Activated CD4-positive, alpha-beta memory T cell treated with anti-CD3 and anti-CD28 coated beads, Interleukin-2, amount 10 ng/mL, durations not matched to agents 7 days and 5 days (primary cell): ENCODE measurements at places on chromosomes 5 and 9.

DNA sequence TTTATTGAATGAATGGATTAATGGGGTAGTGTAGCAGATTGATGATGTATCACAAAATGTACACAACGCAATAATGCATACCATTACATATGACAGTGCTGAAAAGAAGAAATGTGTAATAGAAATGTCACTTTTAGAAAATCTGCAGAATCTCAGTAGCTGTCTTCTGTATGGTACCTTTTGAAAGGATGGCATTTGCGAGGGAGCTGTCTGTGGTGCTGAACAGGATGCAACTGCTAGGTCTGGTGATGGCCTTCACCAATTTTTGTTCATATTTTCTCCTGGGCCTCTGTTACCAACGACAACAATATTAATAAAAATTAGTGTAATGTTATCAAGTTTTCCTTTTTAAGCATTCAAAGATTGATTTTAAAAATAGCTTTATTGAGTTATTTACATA lies 36.2 kb upstream of the OTULIN start:
- peak; percentile 66 for DNase-seq

DNA sequence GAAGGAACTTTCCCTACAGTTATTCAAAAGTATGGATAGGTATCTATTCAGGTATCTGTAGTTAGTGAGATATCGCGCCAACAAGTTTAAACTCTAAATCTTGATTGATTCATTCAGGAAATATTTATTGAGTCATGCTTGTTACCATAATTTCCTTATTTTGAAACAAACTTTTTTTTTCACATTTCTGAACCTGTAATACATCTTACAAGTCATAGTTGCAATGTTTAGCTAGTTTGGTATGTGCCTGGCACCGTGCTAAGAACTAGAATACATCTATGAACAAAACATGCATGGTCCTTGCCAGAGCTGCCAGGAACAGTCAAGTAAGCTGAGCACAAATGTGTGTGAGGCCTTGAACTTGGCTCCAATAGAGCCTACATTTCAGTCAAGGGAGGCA lies 226.4 kb downstream of the PCSK5 start:
- no peak for DNase-seq

GRCh38 chr9:120343416-120343815 lies 236.6 kb downstream of the CDK5RAP2 start:
- DNase-seq = no peak

GRCh38 chr5:134114886-134115805 lies 665 bp downstream of the TCF7 start:
- peak; percentile 52 for DNase-seq

- no peak for DNase-seq
These were observed 147.9 kb downstream of the LPAR1 start for GRCh38 chr9:110890416-110890815.

GRCh38 chr9:133246991-133247390 lies 28.0 kb downstream of the ABO start:
- DNase-seq = no peak

GRCh38 chr5:120415985-120416384 lies 48.1 kb upstream of the PRR16 start:
- no peak for DNase-seq

DNA sequence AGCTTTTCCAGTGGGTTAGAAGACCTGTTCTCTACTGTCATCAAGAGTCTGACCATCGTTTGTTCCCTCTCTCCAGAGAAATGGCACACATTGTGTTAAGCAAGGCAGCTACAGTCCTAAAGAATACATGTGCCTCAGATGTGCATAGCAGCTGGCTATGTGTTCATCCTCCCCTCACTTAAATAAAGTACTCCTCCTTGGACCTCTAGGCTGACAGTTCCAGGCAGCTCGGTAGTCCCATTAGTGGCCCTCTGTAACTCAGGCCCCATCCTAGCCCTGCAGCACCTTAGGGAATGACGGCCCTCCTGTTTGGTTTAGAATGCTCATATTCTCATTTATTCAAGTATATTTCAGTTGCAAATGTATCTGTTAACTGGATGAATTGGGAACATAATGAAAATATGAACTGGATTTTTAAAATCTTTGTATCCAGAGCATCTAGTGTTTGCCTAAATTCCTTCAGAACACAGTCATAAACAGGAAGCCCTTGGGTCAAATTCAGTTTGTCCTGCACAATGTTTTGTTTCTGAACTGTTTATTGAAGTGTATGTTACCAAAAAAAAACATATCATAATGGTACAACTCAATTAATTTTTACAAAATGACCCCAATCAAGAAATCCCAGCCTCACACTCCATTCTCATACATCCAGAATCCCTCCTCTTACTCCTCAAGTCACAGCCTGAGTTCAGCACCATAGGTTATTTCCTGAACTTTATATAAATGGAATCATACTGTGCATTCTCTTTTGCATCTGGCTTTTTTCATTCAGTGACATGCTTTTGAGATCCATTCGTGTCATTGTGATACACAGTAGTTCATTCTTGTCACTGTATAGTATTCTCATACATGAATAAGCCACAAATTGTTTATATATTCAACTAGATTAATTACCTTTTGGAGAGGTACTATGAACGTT lies 1.6 kb upstream of the ASPN start:
- no peak for DNase-seq

- no peak for DNase-seq
These were observed 191.0 kb downstream of the IRX2 start for GRCh38 chr5:2560435-2560834.

GRCh38 chr5:134965271-134965825 lies 2.4 kb upstream of the CATSPER3 start:
- no peak for DNase-seq

DNA sequence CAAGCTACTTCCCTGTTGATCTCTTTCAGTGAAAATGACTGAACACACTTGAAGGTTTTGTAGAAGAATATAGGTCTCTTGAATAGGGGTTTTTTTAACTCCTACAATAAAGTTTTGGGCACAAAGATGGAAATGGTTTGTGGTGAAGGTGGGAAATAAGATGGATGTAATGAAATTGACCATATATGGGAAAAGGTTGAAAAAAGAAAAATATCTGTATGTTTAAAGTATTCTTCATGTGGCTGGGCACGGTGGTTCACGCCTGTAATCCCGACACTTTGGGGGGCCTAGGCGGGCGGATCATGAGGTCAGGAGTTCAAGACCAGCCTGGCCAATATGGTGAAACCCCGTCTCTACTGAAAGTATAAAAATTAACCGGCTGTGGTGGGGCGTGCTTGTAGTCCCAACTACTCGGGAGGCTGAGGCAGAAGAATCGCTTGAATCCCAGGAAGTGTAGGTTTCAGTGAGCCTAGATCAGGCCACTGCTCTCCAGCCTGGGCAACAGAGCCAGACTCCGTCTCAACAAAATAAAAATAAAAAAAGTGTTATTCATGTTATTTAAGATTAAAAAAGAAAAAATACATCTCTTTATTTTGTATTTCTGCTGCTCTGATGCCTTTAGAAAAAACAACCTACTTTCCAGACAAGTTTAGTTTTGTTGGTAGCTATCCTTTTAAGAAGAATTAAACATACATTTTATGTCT lies 2.2 kb downstream of the RBM27 start:
- no peak for DNase-seq

- DNase-seq = no peak
These were observed 65.2 kb downstream of the RETREG1 start for GRCh38 chr5:16551628-16552027.

GRCh38 chr9:98916660-98917059 lies 27.0 kb upstream of the COL15A1 start:
- no peak for DNase-seq

GRCh38 chr9:70049236-70049635 lies 5.6 kb downstream of the MAMDC2 start:
- no peak for DNase-seq

DNA sequence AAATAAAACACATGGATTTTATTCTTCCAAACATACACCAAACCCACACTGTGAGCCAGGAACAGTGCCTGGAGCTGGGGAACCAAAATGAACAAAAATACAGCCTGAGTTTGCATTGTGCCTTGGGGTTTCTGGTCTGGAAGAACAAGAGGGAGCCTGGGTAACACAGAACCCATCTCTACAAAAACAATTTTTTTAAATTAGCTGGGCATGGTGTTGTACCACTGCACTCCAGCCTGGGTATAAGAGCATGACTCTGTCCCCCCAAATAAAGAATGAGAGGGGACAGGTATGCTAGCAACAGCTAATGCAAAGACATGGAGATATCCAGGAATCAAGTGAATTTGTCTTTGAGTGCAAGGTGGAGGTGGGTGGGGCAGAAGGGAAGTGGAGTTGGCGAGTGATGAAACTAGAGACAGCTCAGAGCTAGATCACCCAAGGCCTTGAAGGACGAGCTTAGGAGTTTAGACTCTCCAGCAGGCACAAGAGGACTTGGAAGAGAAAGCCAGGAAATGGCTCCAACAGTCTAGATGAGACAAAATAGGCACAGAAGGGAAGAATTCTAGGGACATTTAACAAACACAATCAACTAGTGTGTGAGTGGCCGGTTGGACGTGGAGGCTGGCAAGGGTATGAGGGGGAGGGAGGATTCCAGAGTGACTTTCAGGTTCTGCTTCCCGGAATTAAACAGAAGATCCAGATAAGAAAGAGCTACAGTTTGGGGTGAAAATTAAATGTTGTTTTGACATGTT lies 47.4 kb downstream of the FNBP1 start:
- no peak for DNase-seq

- no peak for DNase-seq
These were observed 98.2 kb upstream of the CCNG1 start for GRCh38 chr5:163339148-163339547.

GRCh38 chr9:130543368-130543767 lies 36.0 kb upstream of the FUBP3 start:
- DNase-seq = no peak

DNA sequence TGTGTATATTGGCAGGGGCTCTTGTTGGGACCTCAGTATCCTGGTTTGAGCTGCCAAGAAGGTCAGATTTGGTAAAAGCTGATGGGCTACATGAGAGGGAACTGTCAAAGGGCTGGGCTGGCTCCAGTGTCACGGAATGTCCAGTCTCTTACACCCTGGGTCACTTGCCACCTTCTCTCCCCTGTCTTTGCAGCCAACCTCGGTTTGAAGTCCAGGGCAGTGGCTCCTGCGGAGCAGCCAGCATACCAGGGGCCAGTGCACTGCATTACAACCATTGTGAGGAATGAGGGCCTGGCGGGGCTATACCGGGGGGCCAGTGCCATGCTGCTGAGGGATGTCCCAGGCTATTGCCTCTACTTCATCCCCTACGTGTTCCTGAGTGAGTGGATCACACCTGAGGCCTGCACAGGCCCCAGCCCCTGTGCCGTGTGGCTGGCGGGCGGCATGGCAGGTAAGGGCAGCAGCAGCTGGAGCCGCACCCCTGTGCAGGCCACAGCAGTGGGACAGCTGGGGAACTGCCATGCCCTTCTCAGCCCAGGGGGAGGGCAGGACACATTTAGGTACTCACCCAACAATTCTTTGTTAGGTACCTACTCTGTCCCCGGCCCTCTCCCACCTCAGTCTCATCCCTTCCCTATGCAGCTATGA lies 24.2 kb downstream of the IL9 start:
- no peak for DNase-seq

DNA sequence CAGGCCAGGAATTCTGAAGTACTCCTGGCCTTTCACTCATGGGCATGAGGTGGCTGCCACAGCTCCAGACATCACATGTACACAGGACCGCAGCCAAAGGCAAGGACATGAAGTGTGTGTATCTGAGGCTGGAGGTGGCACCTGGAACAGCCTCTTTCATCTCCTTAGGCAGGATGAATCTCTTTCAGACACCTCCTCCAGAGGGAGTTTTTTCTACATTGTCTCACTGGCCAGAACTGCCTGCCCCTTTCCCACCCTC lies 142.8 kb downstream of the BARX1 start:
- DNase-seq = no peak

- DNase-seq = no peak
These were observed 43.4 kb downstream of the IPPK start for GRCh38 chr9:92626484-92626883.
